Stimulated activated CD8-positive, alpha-beta memory T cell treated with anti-CD3 and anti-CD28 coated beads, Interleukin-4, amount 100 ng/mL, for 4 hours (primary cell): ENCODE measurements at places on chromosomes 2 and 18.

DNA sequence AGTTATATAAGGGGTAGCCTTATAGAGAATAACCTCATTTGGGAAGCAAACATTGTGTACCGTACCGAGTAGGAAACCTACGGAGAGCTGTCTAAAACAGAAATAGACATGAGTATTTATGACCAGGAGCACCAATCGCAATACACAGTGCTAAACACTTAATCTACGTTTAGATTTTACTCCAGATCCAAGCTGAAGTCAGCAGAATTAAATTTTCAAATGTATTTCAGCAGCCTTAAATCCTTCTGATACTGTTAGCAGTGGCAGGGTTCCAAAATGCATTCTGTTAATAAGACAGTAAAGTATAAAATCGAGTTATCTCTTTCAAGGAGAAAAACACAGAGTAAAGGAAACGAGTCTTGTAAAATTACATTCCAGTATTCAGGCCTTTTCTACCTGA lies 118.1 kb upstream of the ZNF521 start:
- DNase-seq: no peak

- DNase-seq: no peak
Observed at GRCh38 chr2:161586517-161587167, 37.6 kb upstream of the SLC4A10 start.

GRCh38 chr2:164697688-164698461 lies 76.6 kb upstream of the GRB14 start:
- DNase-seq: no peak

DNA sequence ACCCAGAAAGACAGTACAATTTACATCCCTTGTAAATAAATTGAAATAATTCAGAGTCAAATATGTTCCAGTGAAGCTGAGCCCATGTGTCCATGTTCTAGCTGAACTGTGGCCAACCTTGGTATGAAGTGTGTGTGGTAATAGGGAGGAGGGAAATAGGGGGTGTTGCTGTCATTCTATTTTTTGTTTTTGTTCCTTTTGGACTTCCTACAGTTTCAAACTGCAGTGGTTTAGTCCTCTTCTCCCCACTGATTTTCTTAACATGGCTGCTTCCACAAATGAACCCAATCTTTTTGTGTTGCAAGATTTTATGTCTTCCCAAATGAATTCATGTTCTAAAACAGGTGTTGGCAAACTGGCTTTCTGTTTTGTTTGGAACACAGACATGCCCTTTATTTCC lies 156.9 kb downstream of the CCBE1 start:
- no peak for DNase-seq

DNA sequence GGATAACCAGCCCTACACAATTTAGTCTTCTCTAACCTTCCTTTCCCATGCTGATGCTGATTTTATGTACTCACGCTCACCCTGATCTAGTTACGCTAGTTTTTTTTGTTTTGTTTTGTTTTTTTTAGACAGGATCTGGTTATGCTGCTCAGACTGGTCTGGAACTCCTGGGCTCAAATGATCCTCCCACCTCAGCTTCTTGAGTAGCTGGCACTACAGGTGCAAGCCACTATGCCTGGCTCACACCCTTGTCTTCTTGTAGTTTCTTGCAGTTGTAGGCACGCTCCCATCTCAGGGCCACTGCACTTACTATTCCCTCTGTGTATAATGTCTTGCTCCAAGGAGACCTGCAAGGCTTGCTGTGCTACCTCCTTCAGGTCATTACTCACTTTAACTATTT lies 6.2 kb downstream of the PELI1 start:
- DNase-seq: no peak
